ENCODE measurements at places on chromosomes 5 and 9.

- DNase-seq, result no peak
Observed at GRCh38 chr5:112445626-112446350, 26.7 kb upstream of the EPB41L4A start.

DNA sequence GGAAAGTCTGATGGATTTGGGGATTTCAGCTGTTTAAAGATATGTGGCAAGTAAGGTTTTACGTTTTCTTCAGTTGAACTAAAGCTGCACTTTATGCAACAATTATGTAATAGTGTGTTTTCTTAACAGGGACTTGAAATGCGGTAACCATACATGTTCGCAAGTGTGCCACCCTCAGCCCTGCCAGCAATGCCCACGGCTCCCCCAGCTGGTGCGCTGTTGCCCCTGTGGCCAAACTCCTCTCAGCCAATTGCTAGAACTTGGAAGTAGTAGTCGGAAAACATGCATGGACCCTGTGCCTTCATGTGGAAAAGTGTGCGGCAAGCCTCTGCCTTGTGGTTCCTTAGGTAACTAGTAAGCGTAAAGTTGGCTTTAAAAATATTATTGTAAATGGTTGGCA, 28.5 kb downstream of the NFX1 start:
- no peak for DNase-seq

DNA sequence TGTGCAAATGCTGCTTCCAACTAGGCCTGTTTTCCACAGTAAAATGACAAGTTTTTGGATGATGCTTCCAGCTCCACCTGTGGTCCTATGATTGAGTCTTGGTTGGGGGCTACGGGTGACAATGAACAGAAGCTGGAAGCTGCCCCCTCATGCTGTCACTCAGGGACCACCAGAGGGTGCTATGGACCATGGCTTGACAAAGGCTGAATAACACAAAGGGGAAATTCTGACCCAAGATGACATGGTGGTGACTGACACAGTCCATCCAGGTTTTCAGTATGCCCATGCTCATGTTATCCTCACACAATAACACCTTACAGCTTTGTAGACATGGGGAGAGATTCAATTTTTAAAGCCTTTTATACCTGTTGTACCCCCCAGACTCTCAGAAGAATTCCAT, 23.9 kb upstream of the SAP30L start:
- DNase-seq, result no peak

DNA sequence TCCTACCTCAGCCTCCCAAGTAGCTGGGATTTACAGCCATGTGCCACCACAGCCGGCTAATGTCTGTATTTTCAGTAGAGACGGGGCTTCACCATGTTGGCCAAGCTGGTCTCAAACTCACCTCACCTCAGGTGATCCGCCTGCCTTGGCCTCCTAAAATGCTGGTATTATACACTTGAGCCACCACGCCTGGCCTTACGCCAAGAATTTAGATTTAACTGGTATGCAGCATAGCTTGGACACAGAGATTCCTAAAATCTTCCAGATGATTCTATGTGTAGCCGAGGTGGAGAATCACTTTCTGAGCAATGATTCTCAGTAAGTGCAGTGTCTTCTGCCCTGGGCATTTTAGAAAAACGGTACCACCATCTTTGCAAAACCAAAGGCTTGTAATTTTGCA, 74.1 kb downstream of the HABP4 start:
- DNase-seq, result no peak

GRCh38 chr5:443239-444151, 519 bp downstream of the EXOC3 start:
- DNase-seq, result peak; percentile 45
